SHP77 treated with DMSO at 0.1 percent for 48 hours (cell line): ENCODE measurements at places on chromosomes 1 and 21.
A peak's percentile ranks its signal among the peaks of the same experiment; 100 is the strongest.

GRCh38 chr1:147283011-147283410 is 40.5 kb downstream of the CHD1L start:
- no peak for DNase-seq

DNA sequence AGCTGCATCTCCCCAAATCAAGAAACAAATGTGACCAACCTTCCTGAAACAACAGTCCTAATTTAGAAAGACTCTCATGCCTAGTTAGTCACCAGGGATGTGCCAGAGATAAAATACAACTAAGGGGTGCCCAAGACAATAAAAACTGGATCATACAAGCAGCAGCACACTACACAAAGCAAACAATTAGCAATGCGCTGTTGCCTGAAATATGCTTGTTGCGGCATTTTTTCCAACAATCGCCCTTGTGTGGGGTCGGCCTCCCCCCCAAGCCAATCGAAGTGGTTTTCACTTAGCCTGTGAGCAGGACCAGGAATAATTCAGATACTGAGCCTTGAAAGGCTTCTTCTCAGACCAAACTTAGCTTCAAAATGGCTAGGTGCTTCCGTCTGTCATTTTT is 1.4 kb upstream of the STMN1 start:
- DNase-seq = no peak

GRCh38 chr1:151798571-151798970 is 6.6 kb downstream of the LINGO4 start:
- no peak for DNase-seq

GRCh38 chr1:232137066-232137465 is 492.9 kb downstream of the SIPA1L2 start:
- no peak for DNase-seq

DNA sequence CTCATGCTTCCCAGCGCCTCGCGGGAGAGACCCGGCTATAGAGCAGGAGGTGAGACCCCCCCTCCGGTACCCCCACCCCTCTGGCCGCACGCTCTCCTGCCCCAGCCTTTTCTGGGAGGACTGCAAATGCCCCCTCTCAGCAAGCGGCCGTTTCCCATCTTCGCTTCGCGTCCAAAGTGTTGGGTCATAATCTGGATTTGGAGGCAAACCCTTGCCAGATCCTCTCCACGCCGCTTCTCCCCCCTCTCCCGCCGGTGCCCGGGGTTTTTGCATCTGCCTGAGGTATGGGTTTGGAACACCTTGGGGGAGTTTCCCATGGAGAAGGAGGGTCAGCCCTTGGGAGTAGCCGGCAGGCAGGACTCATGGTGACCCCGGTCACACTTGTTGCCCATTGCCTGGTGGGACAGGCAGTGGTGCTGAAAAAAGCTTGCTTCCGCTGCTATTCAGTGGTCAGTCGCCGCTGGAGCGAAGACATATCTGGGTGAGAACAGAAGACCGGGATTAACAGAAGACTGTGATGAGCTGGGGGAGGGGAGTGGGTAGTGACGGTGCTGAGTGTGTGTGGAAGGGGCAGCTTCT is 935 bp downstream of the KCNK2 start:
- no peak for DNase-seq

DNA sequence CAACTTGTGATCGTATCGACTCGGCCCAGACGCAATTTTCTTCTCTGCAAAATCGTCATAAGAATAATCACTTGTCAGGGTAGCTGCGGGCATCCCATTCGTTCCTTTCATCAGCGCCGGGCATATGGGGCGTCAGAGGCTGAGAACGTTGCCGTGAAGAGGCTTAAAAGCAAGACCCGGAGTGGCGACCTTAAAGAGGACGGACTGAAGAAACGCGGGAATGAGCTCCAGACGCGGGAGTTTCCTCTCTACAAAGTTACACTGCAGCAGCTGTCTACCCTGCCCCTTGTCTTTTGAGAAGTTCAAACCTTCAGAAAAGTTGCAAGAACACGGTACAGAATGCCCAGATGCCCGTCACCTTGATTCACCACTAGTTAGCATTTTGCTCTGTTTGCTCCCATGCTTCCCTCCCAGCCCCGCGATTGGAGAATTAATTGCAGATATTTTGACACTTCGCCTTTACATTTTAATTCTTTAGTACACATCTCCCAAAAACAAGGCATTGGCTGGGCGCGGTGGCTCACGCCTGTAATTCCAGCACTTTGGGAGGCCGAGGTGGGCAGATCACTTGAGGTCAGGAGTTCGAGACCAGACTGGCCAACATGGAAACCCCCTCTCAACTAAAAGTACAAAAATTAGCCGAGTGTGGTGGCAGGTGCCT is 967 bp downstream of the CENPS start:
- no peak for DNase-seq

- DNase-seq = no peak
Measured at GRCh38 chr1:62263814-62264353, 55.4 kb downstream of the KANK4 start.

- no peak for DNase-seq
Measured at GRCh38 chr1:910311-910880, 13.3 kb upstream of the SAMD11 start.

DNA sequence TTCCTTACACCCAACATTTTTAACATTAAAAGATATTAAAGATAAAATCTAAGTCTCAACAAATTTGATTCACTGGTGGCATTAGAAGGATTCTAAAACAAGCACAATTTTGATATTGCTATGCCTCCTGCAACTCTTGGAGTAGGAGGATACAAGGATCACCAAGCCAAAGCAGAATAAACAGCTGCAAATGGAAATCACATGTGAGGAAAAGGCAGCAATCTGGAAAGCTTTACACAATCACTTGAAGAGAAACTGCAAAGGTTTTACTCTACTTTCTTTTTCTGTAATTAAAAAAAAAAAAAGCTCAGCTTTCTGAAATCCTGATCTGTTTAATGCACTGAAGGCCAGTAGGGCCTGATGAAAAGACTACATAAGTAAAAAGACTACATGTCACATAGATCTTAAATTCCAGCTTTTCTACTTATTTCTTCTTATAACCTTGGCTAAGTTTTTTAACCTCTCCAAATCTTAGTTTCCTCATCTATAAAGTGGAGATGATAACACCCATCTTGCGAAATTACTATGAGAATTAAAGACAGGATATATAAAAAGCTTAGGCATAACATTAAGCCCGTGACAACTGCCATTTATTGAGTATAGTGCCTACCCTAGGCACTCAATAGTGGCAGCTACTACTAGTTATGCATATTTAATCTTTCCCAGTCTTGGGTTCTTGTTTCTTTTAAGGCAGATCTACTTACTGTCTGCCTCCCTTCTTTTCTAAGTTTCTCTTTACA is 73.5 kb downstream of the EPS15 start:
- DNase-seq = no peak

DNA sequence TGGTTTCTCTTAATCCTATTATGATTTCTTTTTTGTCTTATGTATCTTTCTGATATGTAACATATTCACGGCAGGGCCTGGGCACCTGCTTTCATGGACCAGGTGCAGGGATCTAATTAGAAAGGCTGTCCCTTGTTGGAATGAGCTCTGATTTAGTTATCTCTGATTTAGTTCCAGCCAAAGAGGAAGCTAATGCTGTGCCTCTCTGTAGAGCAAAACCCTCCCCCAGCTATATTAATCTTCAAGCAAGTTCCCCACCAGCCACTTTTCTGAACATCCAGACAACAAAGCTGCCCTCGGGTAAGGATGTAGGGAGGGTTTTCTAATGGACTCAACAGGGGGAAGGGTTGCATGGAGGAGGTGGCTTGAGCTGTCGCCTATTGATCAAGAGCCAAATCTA is 6.1 kb downstream of the TSACC start:
- no peak for DNase-seq

- DNase-seq = no peak
Measured at GRCh38 chr1:156423422-156424352, 54.7 kb downstream of the RHBG start.

GRCh38 chr1:36652011-36652410 is 169.3 kb upstream of the CSF3R start:
- DNase-seq = no peak

DNA sequence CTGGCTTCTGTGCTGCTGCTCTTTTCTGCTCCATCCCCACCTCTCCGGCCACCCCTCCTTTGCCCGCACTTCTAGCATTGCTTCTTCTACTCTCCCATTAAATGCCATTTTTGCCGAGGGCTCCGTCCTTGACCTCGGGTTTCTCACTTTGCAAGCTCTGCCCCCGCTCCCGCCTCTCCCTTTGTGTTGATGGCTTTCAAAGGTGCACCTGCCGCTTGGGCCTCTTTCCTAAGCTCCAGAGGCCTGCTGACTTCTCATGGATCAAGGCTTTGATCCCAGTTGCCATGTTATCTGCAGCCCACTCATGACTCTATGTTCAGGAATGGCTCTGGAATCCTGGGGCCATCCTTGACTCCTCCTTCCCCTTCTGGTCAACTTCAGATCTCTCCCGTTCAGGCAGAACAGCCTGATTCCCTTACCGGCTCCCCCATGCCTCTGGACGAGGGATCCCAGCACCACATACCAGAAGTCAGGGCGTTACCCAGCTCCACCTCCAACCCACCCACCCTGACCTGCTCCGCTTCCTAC is 54.3 kb downstream of the TLR5 start:
- no peak for DNase-seq

DNA sequence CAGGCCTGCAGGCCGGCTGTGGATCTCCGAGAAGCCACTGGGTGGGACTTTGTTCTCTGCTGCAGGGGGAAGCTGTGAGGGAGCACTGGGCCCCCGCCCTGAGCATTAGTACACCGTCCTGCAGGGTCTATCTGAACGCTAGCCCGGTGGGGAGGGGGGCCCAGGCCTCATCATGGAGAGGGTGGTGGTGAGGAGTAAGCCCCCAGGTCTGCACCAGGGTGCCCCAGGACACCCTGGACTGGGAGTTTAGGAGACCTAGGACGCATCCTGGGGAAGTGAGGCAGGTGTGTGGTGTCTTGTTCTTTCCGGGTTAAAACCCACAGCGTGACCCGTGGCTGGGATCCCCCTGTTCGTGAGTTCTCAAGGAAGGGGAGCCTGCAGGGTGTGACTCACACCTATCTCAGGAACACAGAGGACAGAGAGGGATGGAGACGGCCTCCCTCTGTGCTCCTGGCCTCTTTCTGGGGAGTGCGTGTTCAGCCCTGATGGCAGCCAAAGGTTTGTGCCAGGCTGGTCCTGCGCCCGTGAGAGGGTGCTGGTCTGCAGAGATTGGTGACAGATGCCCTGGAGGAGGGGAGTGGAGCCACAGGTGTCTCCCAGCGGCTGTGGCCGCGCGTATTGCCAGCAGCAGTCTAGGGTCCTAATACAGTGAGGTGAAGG is 44.8 kb downstream of the AGPAT3 start:
- DNase-seq = no peak

DNA sequence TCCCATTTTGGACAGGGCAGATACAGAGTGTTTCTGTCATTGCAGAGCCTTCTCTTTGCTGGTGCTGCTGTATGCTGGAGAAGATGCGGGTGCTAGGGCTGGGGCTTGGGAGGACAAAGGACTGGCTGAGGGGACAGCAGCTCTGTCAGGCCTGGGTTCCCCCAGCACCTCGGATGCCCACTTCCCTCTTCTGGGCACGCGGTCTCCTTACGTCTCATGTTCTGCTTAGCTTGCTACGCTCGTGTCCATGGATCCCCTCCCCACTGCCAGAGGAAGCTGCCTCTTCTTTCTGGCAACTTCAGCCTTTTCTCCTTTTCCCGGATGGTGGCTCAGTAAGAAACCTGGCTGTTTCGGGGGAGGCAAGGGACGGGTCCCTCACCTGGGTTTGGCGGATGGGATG is 75.7 kb downstream of the ARHGEF10L start:
- DNase-seq = no peak

- peak; percentile 47 for DNase-seq
Measured at GRCh38 chr1:172398970-172399755, 21.3 kb upstream of the C1orf105 start.

- DNase-seq = no peak
Measured at GRCh38 chr1:125066385-125066784, 3881.6 kb downstream of the SRGAP2C start.

- DNase-seq = no peak
Measured at GRCh38 chr1:154839691-154840090, 30.4 kb downstream of the KCNN3 start.

DNA sequence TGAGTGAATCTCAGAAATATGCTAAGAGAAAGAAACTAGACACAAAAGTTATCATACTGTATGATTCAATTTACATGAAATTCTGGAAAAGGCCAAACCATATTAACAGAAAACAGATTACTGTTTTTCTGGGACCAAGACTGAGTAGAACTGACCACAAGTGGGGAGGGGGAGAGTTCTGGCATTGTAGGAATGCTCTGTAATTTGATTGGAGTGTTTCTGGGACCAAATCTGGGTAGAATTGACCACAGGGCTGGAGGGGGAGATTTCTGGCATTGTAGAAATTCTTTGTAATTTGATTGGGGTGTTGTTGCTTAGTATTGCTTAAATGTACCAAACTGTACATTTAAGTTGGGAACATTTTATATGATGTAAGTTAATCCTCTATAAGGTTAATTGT is 3.4 kb upstream of the OR10K1 start:
- no peak for DNase-seq

DNA sequence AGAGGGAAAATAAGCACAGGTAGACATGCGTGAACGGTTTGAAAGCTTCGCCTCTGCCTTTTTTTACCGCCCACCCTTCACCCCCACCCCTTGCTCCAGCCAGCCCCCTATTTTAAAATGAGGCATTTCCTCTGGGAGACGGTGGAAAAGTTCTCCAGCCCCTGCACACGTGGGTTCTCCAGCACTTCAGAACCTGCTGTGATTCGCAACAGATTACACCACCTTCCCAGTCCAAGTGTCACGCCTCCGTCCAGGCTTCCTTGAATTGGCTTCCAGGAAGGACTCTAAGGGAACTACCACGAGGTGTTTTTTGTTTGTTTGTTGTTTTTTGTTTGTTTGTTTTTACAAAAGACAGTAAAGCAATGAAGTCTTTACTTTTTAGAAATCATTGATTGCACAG is 2.6 kb downstream of the LRRC7 start:
- DNase-seq = no peak

DNA sequence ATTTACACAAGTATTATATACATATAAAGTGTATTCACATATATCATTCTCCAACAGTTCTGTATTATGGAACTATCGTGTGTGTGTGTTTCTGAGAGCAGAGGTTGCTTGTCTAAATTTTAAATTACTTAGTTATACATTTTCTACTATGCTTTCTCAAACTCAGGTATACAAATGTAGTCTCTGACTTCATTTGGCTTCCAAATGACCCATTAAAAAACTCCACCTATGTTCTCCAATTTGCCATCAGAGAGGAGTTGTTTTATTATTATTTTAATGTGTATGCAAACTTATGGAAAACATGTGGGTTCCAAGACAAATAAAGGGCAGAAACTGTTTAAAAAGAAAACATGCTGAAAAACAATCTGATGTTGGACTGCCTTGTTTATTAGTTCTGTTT is 131.8 kb downstream of the ACBD6 start:
- DNase-seq = no peak

DNA sequence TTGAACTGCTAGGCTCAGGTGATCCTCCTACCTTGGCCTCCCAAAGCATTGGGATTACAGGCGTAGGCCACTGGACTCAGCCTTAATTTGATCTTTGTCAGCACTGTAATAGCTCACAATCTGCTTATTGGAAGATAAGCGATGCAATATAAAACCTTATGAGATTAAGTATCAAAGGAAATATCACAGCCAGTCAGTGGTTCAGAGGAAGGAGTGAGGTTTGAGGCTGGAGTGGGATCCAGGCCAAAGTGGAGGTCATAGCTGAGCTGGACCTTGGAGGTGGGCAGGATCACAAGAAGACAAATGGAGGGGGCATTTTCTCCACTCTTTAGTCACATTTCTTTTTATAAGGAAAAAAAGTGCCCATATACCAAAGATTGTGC is 228.5 kb downstream of the RHOU start:
- DNase-seq = no peak

- DNase-seq = no peak
Measured at GRCh38 chr1:15410884-15411245, 1.2 kb downstream of the EFHD2 start.

- no peak for DNase-seq
Measured at GRCh38 chr1:170770254-170770653, 106.3 kb downstream of the PRRX1 start.
